Esophagus squamous epithelium (tissue), 5 donors: ENCODE measurements at places on chromosomes 13 and 19.

GRCh38 chr19:33175156-33175782 is 18.9 kb upstream of the LRP3 start:
- no peak for DNase-seq

- DNase-seq = no peak
Measured at GRCh38 chr19:49335784-49336481, 727 bp downstream of the CD37 start.

DNA sequence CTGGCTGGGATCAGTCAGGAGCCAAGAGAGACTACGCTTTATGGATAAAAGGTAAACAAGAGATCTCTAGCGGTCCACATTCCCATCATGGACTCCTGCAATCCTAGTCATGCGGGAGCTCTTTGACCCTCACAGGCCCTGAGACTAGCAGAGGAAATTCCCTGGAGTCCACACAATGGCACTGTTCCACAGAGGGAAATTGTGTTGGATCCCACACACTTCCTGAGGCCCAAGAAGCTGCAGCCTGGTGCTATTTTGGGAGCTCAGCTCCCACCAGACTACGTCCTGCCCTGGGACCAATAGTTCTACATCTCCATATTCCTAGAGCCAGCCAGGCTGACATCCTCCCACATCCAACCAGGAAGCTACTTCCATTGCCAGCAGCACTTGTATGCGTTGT is 2358.4 kb downstream of the PCDH9 start:
- no peak for DNase-seq

DNA sequence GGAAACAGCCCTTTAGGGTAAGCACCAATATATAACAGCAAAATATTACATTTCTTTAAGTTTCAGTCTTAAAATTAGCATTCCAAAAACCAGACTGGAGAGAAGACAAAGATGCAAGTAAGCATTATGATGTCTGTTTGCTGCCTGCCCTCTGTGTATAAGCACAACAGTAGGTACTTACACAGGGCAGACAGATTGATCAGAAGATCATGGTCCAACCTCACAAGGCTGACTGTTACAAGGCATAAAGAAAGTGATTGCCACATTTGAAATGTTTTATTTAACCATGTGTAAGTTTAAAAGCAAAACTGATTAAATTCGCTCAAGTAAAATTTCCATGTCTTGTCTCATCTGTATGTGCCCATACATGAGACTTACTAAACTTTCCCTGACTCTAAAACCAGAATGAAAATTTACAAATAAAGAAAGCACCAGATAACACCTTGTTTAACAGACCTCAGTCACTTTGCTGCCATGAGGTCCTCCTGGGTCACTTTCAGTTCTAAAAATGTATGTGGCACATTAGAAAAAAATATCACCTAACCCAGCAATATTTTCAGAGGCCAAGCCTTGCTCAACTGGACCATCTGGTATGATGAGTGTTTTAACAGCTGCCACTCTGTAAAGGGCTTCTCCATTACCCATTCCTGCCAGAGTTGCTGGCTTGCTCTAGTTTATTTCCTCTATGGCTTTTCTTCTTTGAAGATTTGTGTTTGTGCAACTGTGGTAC is 297.0 kb downstream of the RBM26 start:
- no peak for DNase-seq

- no peak for DNase-seq
Measured at GRCh38 chr19:51514866-51515481, 13.4 kb upstream of the SIGLEC12 start.

GRCh38 chr19:58409010-58409790 is 751 bp downstream of the ZNF584 start:
- DNase-seq = no peak

DNA sequence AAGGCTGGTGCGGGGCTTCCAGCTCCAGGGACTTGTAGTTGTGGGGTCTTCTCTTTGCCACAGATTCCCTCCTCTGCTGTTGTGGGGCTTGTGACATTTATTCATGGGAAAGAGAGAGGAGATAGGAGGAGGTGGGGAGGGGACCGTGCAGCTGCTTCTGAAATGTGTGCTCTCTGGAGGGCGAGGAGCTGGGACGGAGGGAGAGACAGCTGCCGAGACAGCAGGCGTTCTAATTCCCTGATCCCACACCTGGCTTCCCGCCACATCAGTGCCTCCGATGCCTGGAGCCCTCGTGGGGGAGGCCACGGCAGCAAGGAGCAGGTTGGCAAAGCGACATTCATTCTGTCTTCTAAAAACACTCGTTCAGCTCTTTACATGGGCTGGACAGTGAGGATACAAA is 164.4 kb downstream of the USP12 start:
- no peak for DNase-seq

DNA sequence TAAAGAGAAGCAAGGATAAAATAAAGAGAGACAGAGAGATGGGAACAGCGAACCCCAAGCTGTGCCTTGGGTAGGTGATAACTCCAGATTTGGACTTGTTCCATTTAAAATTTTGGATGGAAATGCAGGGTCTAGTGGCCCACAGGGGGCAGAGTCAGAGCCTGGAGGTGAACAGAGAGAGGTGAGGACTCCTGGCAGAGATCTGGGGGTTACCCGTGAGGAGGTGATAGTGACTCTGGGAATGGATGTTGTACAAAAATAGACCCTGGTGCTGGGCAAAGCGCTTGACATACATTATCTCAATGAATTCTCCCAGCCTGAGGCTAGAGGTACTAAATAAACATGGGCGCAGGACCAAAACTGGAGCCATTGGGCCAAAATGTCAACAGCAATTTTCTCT is 14.3 kb upstream of the DHRS12 start:
- no peak for DNase-seq

- DNase-seq = no peak
Measured at GRCh38 chr13:91126806-91127205, 220.7 kb upstream of the MIR17HG start.

- no peak for DNase-seq
Measured at GRCh38 chr19:30249911-30250310, 122.3 kb upstream of the ZNF536 start.

DNA sequence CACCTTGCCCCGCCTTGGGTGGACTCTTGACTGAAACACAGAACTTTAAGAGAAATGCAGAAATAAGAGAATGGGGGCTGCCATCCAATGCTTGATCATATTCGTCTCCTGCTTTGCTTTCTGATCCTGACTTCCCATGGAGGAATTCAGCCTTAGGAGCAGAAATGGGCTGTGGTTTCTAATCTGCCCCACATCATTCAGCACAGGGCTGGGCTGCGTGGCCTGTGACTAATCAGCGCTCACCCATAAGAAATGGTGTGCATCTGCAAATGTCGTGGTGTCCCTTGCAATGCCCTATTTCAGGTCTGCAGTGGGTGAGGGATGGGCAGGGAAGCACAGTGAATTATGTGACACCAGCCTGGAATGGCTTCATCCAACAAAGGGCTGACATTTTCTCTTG is 60.7 kb upstream of the URI1 start:
- DNase-seq = no peak

DNA sequence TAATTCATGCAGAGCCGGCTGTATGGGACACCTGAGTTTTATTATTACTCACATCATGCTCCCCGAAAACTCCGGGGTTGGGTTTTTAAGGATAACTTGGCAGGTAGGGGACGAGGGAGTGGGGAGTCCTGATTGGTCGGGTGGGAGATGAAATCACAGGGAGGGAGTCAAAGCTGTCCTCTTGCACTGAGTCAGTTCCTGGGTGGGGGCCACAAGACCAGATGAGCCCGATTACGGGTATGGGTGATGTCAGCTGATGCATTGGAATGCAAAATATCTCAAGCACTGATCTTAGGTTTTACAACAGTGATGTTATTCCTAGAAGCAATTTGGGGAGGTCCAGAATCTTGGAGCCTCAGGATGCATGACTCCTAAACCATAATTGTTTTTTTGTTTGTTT is 18.6 kb upstream of the COG3 start:
- DNase-seq = no peak

- no peak for DNase-seq
Measured at GRCh38 chr13:112843392-112844111, 125.5 kb upstream of the MCF2L start.
